ENCODE measurements at places on chromosomes 3 and 15.

DNA sequence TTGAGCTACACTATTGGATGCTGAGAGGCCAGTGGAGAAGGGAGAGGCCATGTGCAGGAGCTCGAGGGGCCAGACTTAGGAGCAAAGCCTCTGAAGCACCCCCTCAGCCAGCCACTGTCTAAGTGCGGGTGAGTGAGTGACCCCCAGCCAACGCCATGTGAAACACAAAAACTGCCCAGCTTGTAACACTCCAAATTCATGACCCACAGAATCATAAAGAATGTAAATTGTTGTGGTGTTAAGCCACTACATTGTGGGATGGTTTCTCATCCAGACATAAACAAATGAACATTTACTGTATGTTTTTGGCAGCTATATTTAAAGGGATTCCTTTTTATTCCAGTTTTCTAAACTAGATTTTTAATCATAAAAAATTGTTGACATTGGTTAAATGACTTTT lies 27.2 kb upstream of the TMEM158 start:
- no peak for DNase-seq

GRCh38 chr15:70337277-70338186 lies 239.8 kb upstream of the TLE3 start:
- no peak for DNase-seq

DNA sequence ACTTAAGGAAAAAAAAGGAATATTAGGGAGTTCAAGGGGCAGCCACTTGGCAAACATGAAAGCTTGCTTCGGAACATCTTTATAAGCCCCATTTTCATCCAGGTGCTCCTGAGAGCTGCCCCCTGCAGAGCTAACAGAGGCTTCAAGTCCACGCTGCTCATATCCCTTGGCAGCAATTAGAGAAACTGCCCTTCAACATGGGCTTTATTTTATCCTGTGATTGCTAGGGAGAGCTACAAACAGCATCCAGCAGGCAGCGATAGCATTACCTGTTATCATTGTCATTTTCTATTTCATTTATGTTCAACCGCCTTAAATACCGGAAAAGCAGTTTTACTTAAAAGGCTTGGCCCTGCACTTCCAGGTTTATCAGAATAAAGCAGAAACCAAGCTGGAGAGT lies 68.4 kb upstream of the MCTP2 start:
- no peak for DNase-seq

GRCh38 chr15:52737720-52738119 lies 52.4 kb downstream of the ONECUT1 start:
- no peak for DNase-seq

GRCh38 chr15:77505556-77505955 lies 84.9 kb downstream of the HMG20A start:
- no peak for DNase-seq

DNA sequence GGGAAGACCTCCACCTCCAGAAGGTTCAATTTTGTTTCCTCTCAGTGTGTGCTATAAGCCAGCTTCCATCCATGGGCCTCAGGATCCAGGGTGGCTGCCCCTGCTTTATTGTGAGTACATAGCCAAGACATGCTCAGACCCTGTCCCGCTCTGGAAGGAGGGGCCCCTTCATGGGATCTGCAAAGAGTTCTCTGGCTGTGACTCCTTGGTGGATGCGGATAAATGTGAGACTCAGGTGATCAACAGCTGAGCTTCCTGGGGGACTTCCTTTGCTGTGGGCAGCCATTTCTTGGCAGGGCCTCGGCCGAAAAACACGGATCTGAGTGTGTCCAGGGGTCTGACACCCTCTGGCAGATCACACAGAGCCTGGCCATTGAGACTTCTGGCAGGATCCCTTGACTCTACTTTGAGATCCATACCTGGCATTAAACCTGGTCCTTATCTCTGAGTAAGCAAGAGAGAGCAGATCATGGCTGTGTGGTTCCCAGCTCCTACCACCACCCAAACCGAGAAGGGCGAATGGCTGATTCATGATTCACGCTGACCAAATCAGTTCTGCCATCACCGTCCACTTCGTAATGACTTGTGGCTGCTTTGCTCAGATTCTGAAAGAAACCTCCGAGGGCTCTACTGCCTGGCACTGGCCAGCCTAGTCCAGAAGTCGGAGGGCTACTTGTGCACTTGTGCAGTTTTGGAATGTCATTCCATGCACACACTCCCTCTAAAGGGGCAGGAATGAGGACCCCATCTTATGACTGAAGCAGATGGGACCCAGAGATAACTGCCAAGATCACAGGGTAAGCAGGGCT lies 68.1 kb downstream of the SENP2 start:
- DNase-seq = no peak

DNA sequence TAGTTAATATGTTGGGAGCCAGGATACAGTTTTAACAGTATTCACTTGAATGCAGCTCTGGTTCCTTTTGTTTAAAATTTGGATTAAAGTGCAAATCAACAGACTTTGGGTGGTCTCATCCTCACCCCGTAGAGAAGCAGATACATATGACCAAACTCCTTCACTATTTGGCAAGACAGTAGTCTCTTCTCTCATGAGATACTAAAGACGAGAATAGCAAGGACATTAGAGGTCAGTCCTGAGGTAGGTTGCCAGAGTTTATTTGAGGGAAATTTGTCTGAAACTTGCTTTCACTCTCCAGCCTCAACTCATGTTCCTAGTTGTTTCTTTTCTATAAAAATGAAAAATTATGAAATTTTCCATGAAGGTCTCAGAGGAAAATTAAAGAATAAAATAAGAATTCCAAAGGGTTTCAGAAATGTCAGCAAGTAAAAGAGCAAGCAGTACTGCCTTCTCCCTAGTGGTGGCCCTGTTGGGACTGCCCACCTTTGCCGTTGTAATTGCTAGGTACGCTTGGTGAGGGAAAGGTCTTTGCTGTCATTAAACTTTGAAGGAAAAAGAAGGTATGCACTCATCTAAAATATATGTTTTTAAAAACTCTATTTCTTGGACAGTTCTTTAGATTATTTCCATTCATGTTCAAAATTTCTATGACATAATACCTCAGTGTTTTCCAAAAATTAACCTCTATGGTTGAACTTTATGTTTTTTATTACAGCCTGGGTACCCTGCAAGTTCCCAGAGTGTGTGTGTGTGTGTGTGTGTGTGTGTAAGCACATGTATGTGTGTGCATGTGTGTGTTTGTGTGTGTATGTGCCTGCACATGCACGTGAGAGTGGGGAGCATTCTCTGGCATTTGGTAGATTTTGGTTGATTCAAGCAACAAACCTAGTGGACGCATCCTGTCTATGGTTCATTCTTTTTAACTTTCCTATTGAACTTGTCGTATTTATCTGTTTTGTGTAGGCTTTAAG lies 111.4 kb downstream of the CMSS1 start:
- DNase-seq = no peak

GRCh38 chr15:99167640-99168039 lies 62.8 kb downstream of the SYNM start:
- DNase-seq = no peak

DNA sequence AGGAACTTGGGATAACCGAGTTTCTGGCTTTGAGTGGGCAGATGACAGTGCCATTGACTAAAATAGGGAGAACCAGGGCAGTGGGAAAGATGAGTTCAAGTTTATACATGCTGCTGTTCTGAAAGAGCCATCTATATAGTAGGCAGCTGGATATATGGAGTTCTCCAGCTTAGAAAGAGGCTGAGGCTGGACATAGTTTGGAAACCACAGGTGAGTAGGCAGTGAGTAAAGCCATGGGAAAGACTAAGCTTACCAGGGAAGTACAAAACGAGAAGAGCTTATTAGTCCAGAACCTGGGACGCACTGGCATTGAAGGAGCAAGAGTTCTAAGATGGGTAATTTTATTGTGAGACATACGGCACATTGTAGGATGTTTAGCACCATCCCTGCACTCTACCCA lies 54.2 kb downstream of the MSL2 start:
- DNase-seq = no peak

GRCh38 chr3:32202496-32202895 lies 36.0 kb upstream of the CMTM8 start:
- no peak for DNase-seq

GRCh38 chr3:117226932-117227331 lies 517.4 kb downstream of the TUSC7 start:
- DNase-seq = no peak

DNA sequence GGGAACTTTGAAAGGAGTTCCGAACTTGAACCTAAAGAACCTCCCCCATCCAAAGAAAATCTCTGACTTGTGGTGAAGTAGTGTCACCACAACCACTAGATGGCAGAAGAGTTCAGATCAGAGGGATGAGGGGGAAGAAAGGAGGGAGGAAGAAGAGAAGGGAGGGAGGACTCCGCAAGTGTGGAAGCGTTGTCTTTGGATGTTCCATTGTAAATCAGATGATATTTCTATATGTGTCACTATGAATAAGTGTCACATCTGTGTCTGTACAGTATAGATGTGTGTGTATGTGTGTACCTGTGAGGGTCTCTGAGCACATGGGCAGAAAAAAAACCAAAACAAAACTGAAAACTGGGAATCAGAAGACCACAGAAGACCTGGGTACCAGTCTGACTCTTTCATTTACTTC lies 16.9 kb downstream of the SLC24A1 start:
- DNase-seq = no peak

- no peak for DNase-seq
Measured at GRCh38 chr3:117632191-117632590, 922.6 kb downstream of the TUSC7 start.

DNA sequence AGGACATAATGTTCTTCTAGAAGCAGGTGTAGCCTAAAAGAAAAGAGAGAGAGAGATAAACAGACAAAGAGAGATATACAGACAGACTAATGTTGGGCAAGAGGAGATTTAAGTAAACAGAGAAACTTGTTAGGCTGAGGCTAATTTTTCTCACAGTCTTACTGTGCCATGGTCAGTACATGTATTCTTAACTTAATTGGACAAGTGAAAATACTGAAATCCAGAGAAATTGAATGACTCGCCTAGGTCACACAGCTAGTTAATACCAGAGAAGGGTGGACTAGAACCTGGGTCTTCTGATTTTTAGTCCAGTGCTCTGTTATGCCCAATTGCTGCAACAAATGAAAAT lies 6.7 kb upstream of the ZNF609 start:
- DNase-seq = no peak

DNA sequence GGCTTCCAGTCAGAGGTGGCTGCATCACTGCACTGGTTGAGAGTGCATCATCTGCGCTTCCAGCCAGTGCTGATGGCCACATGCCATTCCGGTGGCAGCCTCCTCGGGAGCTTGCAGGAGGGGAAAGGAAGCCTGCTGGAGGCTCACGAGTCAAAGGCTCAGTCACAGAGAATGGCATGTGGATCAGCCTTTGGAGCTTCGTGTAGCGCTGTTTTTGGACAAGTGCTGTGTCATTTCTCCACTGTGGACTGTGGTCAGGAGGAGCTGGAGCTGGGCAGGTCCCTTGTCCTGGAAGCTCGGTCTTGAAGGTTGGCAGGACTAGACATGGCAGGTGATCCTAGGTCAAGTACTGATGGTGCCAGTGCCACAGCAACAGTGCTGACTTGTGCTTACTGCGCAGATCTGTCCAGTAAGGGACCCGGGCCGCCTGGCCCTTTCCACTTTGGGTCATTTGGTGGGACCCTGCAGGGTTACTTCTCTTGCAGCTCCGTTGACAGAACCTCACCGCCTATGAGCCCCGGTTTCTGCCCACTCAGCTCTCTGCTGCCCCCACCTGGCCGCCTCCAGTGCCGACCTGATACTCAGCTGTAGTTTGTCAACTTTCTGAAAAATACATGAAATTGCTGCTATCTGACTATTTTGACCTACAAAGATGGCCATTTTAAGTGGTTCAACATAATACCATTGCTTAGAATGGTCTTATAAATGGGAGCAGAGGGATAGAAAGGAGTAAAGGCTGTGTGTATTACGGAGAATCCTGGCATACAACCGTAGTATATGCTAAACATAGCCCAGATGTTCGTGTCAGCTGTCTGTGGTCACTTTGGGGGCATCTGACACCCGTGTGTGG lies 27.6 kb upstream of the TRPM1 start:
- peak; percentile 45 for DNase-seq

GRCh38 chr15:95410757-95411156 lies 919.7 kb upstream of the NR2F2 start:
- DNase-seq = no peak

DNA sequence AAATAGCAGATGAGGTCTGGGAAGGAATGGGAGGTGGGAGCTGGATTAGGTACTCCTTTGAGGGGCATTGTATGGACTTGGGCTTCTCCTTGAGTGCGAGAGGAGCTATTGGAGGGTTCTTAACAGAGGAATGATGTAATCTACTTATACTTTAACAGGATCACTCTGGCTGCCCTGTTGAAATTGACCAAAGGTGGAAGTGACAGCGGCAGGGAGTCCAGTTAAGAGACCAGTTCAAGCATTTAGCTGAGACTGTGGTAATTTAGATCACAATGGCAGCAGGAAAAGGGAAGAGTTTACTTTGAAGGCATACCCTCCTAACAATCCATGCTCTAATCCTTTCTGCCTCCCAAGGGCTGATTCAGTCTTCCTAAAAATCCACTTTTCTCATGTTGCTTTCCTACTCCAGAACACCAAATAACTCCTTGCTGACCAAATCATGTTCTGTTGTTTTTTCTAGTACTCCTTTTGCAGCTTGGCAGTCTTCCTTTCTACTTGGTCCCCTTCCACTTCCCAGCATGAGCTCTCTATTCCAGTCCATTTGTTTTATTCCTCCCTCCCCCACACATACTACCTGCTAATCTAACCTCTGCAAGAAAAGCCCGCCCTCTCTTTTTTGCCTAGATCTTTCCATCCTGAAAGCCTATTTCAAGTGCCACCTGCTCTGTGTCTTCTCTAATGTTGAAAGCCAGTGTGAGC lies 139.4 kb downstream of the NECTIN3 start:
- no peak for DNase-seq

GRCh38 chr15:69194025-69194827 lies 33.8 kb downstream of the GLCE start:
- DNase-seq = no peak

DNA sequence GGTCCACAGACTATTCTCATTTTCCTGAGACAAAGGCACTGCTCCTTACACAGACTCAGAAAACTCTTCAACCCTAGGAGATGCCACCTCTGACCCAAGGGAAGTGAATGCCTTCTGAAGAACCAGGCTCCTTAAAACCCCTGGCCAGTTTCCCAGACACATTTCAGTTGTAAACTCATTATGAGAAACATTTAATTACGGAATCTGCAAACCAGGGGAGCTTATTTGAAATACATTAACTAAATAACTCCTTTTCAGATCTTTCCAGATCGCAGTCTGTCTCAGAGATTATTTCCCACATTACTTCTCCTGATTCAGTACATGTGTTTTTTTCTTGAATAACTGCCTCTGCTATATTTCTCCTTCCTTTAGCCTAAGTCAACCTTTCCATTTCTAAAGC lies 17.6 kb downstream of the MYO5A start:
- no peak for DNase-seq

- DNase-seq = no peak
Measured at GRCh38 chr3:122497425-122497824, 17.3 kb downstream of the KPNA1 start.

- no peak for DNase-seq
Measured at GRCh38 chr15:97153356-97153965, 807.0 kb upstream of the ARRDC4 start.

DNA sequence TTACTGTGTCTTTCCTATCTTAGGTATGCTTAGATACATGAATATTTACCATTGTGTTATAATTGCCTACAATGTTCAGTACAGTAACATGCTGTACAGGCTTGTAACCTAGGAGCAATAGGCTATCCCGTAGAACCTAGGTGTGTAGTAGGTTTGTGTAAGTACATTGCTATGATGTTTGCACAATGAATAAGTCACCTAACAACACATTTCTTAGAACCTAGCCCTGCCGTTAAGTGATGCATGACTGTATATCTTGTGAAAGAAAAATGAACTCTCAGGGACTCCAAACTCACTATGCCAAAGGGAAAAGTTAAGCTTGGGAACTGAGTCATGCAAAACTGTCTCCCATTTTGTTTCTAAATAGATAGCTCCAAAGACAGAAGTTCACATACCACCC lies 91.5 kb upstream of the ACP3 start:
- DNase-seq = no peak

- no peak for DNase-seq
Measured at GRCh38 chr3:37531066-37531720, 330.5 kb upstream of the CTDSPL start.
